ENCODE measurements at places on chromosomes 12 and 14.

DNA sequence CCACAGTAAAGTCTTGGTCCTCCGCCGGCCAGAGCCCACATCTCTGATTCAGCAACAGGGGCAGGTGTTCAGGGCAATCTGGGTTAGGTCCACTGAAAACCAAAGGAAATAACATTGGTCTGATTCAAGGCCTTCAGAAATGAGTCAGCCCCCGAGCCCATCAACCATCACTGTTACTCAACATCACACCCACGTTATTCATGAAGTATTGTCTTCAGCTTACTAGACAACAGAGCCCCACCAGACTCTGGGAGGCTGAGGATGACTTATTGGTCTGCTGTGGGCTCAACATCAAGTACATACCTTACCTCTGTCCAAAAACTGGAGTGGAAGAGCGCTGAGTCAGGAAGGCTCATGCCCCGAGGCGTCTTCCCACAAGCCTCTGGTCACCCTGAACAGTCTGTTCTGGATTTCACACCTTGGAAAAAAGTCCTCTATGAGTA, 97.5 kb downstream of the ZFP36L1 start:
- DNase-seq: peak; percentile 99

GRCh38 chr14:32986791-32987540, 48.3 kb downstream of the NPAS3 start:
- no peak for DNase-seq

DNA sequence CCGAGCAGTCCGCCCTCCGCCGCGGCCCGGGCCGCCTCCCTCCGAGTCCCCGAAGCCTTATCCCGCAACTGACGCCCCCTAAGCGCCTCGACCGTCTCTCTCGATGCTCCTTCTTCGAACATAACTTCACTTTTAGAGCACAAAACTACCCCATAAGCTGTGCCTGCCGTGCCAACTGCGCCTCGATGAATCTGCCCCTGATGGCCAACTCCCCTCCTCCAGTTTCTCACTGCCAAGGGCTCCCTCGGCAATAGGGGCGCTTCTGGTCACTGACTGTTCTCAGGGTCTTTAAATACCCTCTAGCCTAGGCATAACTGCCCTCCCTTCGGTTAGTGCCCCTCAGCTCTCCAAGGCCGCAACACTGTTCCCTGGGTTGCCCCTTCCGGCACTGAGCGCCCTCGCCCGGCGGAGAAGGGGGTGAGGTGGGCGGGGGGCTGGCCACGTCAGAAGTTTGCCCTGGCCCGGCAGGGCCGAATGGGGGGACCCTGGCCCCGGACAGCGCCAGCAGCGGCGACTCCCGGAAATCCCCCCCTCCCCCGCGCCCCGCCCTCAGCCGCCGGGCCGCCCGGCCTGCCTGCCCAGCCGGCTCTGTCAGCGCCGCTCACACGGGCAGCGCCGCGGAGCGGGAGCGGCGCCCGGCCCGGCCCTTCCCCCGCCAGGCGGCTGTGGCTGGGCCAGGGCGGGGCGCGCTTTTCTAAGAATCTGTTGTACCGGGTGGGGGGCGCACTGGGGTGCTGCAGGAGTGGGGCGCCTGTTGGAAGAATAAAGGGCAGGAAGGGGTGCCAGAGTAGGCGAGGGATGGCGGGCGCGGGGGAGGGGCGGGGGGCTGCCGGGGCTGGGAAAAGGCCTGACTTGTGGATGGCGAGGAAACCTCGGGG, 10.6 kb downstream of the RARG start:
- peak; percentile 73 for DNase-seq

- DNase-seq: peak; percentile 86
Measured at GRCh38 chr14:75709207-75709812, 48.3 kb downstream of the TTLL5 start.

DNA sequence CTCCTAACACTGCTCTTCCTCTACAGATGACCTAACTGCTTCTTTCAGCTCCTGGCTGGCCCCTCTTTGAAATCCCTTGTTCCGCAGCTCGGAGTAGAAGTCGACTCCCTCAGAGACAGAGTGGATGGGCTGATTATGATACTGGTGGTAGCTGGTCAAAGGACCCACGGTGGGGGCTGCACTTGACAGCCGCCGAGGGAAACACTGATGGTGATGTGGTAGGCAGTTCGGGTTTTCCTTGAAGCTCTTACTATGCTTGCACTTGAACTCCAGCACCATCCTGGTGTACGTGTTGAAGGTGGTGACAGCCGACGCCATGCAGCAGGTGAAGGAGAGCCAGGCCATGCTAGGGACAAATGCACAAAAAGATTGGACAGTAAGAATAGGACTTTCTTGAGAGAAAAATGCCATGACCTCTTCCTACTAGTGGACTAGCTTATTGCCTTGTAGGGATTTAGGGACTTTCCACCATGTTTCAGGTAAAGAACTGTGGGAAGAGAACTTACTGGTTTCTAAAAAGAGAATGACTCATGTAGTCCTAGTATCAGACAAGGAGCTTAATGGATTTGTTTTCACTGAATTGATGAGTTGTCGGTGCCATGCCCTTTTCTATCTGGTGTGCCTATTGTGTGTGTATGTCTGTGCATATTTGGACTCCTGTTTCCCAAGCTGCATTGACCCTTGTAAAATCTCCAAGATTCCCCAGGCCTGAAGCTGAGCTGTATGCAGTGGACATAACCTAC, 18.4 kb downstream of the GSG1 start:
- DNase-seq: peak; percentile 78

DNA sequence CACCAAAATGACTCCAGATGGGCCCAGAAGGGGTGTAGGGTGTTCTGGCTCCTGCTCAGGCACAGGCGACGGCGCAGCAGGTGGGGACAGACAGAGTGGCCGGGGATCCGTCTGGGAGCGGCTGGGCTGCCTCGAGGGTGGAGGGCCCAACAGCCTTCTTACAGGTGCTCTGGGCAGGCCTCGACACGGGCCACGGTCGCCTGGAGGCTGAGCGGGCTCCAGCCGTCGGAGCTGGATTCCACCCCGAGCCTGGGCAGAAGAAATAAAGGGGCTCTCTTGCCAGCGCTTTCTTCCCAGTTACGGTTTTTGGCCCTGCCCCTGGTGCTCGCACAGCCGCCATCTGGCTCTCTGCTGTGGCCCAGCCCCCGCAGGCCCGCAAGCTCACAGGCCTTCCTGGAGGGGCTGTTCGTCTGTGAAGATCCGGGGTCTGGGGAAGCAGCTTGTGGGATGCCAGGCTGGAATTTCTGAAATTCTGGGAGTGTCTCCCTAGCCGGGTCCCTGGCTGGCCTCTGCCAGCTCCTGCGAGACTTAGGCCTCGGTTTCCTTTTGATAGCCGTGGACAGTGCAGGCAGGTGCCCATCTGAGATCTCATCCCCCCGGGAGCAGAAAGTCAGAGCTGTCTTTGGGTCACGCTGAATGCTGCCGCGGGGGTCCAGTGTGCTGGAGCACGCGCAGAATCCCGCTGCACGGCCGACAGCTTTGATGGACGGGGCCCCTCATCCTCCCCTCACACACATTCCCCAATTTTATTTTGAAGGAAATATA, 122.7 kb downstream of the PAPOLA start:
- no peak for DNase-seq

GRCh38 chr14:56004786-56005185, 113.4 kb upstream of the PELI2 start:
- peak; percentile 4 for DNase-seq
